ENCODE measurements at places on chromosomes 3 and 15.

DNA sequence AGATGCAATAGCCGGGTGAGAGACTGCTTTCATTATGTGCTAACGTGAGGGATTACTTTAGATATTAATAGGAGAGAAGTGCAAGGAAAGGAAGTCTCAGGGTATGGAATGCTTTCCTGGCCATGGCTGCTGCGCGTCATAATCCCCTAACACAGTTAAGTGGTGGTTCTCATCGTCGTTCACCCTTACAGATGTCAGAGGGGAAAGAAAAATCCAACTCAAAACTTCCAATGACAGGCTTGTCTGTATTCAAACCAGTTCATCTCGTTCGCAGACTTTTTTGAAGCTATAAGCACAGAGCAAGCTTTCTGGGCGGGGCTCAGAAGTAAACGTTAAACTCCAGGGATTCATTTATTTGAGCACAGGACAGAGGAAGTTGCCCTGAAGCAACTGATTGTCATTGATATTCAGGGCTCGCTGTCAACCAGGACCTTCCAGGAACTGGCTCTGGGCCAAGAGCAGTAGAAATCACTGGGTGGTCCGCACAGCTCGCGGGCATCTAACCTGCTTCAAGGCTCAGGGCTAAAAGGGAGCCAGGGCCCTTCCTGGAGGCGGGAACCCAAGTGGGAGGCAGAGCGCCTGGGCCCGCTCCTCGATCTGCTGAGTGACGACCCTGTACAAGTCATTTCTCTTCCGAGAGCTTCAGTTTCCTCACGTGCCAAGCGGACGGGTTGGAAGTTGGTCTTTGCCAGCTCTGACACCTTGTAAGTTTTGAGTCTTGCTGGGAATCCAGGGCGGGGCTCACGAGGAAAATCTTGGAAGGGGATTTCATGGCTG, 1.1 kb upstream of the LPP start:
- DNase-seq: peak; percentile 44

DNA sequence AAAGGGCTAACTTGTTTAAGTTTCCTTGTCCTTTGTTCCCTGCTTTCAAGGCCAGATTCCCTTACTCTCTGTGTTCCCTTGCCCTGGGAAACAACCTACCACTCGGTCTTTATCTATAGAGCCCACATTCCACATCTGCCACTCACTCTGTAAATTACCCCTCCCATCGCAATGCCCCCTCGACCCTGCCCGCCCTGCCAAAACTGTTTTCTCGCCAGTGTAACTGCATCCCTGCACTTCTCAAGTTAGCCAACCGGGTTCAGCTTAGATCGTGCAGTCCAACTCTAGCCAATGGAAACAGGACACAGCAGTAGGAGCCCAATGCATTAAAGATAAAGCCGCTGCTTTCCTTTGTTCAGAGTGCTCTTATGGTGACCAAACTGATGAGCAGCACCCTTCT, 263.6 kb downstream of the TBL1XR1 start:
- DNase-seq: no peak

DNA sequence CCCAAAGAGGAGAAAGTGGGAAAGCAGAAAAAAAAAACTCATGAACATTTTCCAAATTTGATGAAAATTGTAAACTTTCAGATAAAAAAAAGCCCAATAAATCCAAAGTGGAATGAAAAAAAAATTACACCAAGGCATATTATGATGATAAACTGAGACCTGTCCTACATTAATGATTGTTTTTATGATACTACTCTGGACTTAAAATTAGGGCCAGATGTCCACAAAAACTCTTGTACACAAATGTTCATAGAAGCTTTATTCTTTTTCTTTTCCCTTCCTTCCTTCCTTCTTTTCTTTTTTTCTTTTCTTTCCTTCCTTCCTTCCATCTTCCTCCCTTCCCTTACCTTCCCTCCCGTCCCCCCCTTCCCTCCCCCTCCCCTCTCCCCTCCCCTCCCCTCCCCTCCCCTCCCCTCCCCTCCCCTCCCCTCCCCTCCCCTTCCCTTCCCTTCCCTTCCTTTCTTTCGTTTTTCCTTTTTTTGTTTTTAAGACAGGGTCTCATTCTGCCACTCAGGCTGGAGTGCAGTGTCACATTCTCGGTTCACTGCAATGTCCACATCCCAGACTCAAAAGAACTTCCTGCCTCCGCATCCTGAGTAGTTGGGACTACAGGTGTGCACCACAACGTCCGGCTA, 243.9 kb downstream of the MEIS2 start:
- DNase-seq: no peak

DNA sequence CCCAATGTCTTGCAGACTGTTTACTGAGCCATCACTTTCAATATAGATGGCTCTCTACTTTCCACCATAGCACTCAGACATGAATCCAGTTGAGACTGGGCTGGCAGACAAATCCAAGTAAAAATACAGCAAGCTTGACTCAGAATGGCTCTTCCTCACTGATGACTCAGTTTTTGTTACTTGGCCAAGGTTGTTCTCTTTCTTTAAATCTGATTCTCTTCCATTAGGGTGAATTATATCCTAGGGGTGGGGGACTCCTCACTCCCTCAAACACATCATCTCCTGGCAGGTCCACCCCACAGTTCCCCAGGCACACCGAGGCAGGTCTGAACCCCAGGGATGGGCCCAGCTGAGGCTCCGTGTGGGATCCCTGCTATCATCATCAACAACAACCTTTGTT, 157.9 kb downstream of the MEX3B start:
- DNase-seq: no peak

DNA sequence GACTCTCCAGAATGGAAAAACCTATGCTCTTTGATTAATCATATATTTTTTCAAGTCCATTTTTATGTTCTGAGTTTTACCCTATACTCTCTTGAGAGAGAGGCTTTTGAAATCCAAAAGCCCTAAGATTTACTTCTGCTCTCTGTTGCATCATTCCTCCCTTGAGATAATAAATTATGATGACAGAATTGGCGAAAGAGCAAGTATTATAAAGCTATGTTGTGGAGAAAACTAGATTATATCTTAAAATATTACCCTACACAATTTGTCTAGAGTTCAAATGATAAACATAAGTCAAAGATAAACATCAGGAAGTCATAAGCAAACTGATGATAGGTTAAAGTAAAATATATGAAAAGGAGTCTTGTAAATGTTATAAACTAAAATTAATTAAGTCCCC, 293.4 kb upstream of the MME start:
- DNase-seq: no peak

DNA sequence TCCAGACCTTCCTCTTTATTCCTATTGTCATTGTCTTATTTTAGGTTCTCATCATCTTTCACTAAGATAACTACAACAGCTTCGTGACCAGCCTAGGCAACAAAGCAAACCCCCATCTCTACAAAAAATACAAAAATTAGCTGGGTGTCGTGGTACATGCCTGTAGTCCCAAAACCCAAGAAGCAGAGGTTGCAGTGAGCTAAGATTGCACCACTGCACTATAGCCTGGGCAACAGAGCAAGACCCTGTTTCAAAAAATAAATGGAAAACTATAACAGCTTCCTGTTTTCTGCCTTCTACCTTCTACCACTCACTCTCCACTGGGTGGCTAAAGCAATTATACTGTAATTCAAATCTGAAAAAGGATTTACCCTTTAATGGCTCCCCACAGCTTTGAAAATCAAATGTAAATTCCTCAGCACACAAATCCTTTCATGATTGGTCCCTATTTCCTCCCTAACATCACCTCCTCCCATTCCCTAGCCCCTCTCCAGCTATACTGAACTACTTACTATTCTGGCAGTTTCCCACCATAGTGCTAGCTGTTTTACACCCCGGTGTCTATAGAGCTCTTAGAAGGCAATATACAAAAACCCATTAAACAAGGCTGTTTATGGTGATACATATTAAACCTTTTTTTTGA, 33.4 kb downstream of the LRRFIP2 start:
- no peak for DNase-seq

DNA sequence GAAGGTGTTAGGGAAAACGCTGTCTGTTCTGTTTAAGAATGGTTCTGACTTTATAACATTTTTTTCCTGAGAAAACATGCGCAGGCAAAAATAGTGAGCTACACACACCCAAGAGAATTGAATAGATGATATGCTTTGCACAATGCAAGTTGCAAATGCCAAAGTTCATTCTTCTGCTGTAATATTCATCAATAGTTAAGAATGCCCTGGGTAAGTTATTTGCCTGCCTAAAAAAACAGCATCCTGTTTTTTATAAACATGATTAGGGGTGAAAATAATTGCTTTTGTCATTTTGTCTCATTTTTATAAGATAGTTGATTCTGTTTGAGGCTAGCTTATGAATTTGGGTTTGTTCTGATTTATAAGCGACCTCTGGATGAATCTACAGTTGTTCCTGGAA, 99.4 kb downstream of the DTWD1 start:
- DNase-seq: no peak

GRCh38 chr15:64703632-64703959, 71.8 kb downstream of the RBPMS2 start:
- DNase-seq: no peak

GRCh38 chr3:149454746-149455145, 19.8 kb upstream of the TM4SF4 start:
- no peak for DNase-seq

Data from cerebellar cortex (tissue), 1 donor.